Activated T-cell treated with anti-CD3 and anti-CD28 coated beads for 4 hours (primary cell): ENCODE measurements at places on chromosomes 16 and 17.

DNA sequence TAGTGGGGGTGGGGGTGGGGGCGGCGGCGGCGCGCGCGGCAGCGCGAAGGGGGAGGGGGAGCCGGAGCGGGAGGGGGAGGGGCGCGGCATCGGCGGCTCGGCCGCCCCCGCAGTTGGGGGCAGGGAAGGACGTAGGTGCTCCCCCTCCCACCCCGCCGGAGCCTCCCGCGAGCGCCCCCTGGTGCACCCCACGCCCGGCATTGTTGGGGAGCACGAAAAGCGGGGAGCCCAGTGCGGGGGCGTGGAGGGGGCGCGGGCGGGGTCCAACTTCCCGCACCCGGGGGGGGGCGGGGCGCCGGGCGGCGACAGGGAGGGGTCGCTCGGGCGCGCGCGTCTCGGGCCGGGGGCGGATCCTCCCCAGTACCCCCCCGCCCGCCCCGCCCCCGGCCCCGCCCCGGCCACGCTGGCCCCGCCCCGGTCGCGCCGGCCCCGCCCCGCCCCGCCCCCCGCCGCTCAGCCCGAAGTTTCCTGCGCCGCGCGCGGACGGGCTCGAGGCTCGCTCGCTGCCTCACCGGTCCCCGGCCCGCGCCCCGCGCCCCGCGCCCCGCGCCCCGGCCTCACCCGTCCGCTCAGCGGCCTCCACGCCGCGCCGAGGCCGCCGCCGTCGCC is at the start of gene CACNA1H:
Gene CACNA1H, plus strand, starts transcription at position 456 of the 609 bp plus-strand sequence. CDS start 632 bp downstream, outside the sequence.
- DNase-seq: peak; percentile 62

DNA sequence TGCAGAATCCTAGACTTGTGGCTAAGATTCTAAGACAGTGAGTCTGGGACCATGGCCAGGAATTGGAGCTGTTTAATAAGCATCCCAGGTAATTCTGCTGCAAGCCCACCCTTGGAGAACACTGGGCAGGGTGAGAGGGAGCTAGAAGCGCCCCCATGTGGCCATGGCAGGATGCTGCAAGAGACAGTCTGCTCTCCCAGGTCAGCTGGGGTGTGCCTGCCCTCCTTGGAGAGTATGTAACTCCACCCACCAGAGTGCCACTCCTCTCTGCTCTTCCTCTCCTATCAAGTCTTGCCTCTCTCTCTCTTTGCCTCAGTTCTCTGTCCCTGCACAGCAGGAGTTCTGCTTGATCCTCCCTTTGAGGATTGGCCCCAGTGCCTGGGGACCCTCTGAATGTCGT is 14.9 kb downstream of the RCVRN start:
- no peak for DNase-seq

DNA sequence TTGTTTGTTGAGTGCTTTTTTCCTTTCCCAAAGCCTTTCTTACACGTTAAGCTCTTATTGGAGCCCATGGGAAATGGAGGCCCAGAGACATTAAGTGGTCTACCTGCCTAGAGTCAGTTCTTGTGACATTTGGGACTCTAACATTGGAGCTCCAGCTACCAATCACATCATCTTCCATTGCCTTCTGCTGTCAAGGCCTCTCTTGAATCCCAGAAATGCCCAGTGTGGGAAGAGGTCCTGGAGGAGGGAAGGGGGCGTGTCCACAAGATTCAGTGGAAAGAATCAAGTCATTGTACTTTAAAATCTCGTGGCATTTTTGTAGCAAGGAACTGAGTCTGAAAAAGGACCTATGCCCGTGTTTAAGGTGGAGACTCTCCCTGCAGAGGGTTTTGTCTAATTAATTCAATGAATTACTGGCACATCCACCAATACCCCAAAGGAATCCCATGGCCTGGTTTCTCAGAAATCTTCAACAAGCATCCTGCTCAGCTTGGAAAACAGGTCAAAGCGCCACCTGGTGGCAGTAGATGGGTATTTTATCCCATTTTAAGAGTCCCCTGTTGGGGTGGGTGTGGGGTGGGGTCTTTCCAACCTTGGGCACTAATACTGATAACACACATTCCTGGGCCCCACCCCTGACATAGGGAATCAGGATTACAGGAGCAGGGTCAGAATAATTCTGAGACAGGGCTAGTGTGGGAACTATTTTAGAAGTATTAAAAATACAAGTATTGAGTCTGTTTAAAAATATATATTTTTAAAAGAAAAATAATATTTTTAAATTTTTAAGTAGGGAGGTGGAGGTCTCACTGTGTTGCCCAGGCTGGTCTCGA is 24.6 kb downstream of the GPT2 start:
- DNase-seq: peak; percentile 48

DNA sequence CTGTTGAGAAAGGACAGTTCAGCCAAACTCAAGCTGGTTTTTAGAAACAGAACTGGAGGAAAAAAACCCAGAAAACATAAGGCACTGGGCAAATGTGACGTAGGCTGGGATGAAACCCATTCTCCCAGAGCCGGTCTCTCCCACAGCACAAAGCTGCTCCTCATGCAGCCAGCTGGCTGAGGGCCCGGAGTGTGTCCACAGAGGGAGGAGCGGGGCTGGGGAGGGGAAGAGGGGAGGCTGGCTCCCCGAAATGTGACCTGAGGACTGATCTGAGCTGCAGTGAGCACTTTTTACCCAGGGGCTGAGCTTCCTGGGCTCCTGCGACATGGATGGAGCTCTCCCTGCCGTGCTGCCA is 20.8 kb downstream of the FOXF1 start:
- DNase-seq: no peak

- DNase-seq: no peak
Measured at GRCh38 chr17:64065161-64065560, 44.7 kb upstream of the ICAM2 start.

DNA sequence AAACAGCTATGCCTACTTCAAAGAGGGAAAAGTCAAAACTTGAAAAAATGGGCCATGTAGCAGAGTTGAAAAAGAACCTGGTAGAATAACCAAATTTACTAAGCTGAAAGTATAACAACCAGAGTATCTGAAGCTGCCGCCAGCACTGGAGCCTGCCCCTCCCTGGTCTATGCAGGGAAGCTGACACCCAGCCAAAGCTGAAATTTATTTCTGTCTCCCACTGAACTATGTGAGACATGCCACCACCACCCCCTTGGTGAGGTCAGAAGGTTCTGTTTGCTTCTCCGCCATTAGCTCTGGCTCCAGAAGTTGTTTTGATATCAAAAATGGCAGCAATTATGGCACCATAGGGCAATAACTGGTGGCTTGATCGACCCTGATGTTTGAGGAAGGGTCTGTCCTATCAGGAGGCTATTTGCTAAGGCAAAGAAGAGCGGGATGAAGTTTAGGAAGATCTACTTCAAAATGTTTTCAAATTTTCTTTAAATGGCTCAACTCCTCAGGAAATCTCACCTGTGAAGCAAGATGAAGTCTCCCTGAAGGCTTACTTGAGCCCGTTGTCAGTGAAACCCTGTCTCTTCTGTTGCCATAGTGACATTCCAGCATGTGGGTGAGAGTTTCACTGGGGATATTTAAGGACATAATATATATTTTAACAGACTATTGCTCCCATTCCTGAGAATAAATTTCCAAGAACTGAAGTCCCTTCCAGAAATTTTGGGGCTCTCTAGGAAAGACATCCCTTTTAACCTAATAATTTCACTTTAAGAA is 122.0 kb downstream of the COPRS start:
- DNase-seq: no peak

DNA sequence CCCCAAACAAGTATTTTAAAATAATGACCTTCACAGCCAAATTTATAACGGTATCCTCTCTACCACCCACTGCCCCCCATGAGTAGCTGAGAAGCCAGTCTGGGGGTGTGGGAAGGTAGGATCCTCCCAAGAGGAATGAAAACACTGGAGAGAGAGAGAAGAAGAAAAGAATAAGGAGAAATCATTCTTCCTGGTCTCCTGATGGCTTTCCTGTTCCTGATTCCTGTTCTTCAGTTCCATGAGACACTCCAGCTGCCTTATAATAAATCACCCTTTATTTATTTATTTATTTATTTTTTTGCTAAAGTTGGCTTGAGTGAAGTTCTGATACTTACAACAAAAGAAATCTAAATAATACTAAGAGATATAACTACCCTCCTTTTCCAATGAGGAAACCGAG is 56.4 kb upstream of the FAM20A start:
- no peak for DNase-seq

DNA sequence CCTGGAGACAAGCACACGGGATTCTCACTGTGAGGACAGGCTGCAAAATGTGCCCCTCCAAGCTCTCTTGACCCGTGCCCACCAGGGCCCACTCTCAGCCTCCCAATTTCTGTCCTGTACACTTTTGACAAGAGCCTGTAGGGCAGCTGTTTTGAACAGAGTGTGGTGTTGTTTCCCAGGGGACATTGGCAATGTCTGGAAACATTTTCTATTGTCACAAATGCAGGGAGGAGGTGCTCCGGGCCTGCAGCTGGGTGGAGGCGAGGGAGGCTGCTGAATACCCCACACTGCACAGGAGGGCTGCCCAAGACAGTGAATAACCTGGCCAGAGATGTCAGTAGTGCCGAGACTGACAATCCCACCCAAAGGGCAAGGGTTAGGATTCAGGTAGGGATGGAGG is 10.5 kb downstream of the CEP295NL start:
- DNase-seq: no peak
